AML-193 (cell line): ENCODE measurements at places on chromosomes 12 and 14.

DNA sequence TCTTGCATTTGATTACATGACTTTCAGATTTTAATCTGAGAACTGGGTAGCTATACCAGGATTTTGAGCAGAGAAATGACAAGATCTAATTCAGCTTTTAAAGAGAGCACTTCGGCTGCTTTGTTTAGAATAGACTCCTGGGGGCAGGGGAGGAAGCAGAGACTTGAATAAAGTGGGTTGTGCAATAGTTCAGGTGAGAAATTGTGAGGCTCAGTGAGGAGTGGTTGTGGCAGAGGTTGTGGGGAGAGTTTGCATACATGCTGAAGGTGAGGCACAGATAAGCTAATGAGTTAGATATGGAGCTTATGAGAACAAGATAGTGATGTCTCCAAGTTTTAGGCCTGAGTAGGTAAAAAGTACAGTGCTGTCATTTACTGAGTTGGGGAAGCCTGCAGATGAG, 281.4 kb downstream of the FLRT2 start:
- no peak for DNase-seq

- DNase-seq: no peak
Observed at GRCh38 chr14:90720336-90720735, 95.9 kb downstream of the TTC7B start.

DNA sequence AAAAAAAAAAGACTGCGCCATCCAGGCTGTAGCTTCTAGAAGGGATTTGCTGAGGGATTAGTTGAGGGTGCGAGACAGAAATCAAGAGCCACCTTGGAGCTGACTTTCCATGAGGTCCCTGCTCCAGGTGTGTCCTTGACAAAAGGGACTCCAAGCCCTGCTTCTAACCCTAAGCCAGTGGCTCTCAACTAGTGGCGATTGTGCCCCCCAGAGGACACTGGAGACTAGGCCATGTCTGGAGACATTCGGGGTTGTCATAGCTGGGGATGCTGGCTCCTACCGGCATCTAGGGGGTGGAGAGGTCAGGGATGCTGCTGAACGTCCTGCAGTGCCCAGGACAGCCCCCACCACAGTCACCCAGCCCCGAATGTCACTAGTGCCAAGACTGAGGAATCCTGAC, 40.6 kb downstream of the SPRING1 start:
- no peak for DNase-seq

DNA sequence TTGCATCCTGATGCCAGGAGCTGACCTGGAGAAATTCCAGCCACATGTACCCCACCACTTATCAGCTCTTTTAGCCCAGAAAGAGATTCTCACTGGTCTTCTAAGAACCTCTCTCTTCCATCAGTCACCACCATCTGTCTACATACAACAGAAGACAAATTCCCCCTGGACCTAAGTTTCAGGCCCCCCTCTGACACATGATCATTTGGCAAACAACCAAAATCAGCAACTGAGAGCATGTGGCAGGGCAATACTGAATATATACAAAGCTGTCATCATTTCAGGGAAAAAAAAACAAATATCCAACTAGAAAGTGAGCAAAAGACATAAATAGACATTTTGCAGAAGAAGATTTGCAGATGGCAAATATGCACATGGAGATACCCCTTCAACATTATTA, 180.2 kb downstream of the FOXN3 start:
- no peak for DNase-seq

DNA sequence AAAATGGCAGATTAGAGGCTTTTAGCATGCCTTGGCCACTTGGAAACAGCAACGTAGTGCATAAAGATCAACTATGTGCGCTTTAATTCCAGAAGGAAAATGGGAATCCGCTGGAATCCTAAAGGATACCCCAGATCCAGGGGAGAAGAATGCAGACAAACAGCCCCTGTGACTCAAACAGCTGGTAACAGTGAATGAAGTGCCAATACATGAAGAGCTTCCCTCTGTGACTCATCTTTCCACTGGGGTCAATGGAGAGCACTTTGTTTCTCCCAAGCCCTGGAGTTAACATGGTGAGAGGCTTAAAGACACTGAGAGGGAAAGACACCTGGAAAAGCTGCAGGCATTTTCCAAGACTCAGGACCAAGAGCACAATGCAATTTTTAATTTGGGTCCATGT, 263.1 kb downstream of the CEP128 start:
- no peak for DNase-seq

GRCh38 chr14:93749076-93749420, 39.2 kb downstream of the PRIMA1 start:
- no peak for DNase-seq

DNA sequence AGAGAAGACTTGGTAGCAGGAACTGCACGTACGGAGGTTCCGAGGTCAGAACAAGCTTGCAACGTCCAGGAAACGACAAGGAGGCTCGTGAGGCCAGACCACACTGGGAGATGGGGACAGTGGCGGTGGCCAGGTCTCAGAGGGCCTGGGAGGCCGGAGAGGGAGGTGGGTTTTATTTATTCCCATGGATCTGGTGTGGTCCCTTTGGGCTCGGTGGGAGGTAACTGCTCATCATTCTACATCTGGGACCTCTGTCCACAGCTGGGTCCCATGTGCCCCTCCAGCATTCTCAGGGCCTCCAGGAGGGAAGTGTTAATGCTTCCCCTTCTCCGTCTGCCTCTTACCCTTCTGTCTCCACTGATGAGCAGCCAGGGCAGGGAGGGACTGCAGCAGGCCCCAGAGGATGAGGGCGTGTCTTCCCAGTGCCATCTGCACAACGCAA, 35.7 kb upstream of the NCOR2 start:
- no peak for DNase-seq

GRCh38 chr14:35349496-35350365, 54.8 kb downstream of the NFKBIA start:
- DNase-seq: no peak

GRCh38 chr12:86698641-86698980, 442.4 kb upstream of the MGAT4C start:
- no peak for DNase-seq

- no peak for DNase-seq
Observed at GRCh38 chr14:89609500-89610100, 192.6 kb upstream of the FOXN3 start.

GRCh38 chr12:29581631-29582030, 84.1 kb upstream of the OVCH1 start:
- no peak for DNase-seq

DNA sequence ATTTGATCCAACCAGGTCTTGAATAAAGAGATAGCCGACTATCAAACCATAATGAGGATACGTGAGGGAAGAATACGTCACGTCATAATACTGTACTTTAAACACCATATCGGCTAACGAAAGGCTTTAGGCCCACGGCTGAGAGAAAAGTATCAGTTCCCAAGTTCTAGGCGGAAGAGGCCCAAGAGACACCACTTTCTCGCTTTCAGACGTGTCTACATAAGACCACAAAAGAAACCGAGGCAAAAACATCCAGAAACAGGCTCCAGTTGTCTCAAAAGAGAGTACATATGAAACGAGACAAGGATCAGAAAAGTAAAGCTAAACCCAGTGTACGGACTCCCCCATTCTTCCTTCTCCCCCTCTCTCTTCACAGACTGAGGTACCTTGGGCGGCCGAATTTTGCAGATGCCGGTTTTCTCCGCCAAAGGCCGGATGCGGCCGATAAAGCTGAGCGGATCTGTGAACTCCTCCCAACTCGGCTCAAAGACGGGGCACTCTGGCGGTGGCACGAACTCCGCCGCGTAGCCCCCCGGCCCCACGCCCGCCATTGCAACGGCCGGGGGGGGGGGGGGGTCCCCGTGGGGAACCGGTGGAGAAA, 479 bp downstream of the KDM5A start:
- DNase-seq: no peak

DNA sequence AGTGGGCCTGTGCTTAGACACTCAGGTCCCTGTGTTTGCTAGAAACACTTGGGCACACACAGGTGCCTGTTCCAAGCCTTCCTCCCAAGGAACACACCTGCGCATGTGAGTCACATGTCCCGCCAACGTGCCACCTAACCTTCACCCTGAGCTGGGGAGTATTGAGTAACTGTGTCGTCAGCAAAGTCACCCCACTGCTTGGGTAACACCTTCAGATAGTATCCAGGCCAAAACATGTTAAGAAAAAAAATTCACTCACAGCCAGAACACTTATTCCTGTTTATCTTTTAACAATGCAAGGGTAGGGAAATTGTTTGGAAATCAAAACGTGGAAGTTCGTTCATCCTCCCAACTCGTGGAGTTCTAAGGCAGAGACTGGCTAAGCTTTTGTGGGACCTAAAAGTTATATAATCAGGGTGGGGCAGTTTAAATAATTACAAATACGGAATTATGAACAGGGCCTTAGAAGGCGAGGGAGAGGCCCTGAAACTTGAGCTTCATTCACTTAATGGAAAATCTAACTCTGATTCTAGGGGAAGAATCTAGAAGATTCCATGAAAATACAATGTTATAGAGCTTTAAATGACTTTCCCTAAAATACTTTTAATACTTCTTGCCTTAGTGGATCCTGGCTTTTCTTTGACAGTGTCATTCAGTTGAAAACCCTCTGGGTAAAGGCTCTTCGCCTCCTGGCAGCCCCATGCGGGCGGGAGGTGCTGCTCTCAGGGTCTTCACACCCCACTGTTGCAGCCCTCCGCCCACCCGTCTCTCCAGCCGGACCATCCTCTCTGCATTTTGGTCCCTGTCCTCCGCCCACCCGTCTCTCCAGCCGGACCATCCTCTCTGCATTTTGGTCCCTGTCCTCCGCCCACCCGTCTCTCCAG, 30.3 kb upstream of the ADIPOR2 start:
- DNase-seq: peak; percentile 43

DNA sequence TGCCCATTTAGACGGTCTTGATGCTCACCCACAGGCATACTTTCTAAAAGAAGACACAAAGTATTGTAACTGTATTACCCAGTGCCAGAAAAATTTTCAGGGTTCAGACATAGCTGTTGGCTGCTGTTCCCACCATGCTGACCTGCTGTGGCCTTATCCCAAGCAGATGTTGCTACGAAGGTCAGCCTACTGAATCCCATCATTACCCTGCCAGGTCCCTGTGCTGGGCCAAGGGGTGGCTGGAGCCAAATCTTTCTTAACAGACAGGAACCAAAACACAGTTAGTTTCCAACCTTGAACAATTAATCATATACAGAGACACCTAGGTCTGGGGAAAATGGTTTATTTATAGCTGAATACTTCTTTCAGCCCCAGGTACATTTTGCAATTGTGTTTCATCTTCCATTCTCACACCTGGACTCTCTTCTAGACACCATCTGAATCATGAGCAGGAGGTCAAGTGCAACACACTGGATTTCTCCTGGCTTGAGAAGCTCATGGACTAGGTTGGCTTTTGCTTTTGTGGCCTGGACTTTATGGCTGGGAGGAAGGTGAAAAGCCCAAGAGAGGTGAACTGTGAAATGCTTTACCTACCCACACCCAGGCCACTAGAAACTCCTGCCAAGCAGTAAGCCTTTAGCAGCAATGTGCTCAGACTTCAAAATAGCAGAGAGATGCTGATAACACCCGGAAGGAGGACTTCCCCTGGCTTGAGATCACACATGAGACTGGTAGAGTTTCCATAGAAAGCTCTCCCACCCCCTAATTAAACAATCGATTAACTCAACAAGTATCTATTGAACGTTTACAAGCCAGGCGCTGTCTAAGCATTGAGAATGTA, 150.1 kb downstream of the SUDS3 start:
- DNase-seq: no peak

DNA sequence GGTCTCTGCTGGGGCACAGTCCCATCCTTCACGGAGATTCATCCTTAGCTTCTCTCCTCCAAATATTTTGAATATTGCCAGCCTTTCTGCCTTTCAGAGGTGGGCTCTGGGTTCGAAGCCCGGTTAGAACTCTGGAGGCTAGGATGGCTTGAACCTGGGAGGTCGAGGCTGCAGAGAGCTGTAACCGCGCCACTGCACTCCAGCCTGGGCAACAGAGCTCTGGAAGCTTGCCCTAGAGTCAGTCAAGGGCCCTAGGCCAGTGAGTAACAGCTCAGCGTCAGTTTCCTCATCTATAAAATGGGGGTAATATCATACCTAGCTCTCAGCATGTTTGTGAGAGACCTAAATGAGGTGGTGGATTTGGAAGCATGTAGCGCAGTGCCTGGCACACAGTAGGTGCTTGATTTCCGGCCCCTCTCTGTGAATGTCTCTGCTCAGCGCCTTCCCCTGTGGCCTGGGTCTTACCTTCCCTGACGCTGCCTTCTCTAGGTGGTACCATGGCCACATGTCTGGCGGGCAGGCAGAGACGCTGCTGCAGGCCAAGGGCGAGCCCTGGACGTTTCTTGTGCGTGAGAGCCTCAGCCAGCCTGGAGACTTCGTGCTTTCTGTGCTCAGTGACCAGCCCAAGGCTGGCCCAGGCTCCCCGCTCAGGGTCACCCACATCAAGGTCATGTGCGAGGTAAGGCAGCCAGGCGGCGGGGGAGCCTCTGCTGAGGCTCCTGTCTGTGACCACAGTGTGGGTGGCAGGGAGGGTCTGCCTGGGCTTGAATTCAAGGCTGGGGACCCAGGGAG, 3.4 kb downstream of the PTPN6 start:
- no peak for DNase-seq

DNA sequence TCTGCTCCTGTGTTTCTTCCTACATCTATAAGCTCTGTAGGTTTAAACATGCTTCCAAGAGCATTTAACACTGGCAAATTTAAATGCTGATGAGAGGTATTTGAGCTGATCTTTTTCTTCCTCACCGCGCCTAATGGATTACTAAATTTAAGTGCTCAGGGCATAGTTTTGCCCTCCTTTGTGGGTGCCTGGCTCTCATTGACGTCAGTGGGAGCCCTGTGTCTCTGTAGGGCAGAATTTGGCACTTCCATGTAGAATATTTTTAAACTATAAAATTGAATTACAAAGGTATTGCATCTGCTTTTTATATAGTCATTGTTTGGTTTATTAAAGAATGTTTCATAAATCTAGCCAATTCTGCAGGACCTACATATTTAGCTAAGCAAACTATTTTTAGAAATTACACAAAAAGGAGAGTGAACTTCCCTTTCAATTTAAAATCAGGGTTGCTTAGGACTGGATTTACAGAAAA, 444.8 kb downstream of the AEBP2 start:
- no peak for DNase-seq

DNA sequence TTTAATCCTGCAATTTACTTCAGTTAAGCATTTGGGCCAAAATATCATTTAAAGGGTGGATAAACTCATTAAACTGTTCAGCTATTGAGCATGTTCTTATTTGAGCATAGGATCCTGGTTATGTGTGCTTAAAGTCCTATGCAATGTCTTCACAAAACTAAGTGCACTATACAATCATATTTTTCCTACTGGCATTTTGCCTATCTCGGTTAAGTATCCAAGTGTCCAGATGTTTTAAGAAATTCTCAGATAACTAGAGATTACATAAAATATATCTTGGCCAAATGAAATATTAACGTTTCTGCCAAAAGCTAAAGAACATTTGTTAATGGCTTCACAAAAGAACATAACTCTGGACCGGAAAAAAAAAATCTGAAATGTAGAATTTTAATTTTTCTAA, 250.8 kb upstream of the LRFN5 start:
- no peak for DNase-seq

- peak; percentile 53 for DNase-seq
Observed at GRCh38 chr12:123271001-123271668, 521 bp downstream of the CDK2AP1 start.
